ENCODE measurements at places on chromosomes 7 and 10.

DNA sequence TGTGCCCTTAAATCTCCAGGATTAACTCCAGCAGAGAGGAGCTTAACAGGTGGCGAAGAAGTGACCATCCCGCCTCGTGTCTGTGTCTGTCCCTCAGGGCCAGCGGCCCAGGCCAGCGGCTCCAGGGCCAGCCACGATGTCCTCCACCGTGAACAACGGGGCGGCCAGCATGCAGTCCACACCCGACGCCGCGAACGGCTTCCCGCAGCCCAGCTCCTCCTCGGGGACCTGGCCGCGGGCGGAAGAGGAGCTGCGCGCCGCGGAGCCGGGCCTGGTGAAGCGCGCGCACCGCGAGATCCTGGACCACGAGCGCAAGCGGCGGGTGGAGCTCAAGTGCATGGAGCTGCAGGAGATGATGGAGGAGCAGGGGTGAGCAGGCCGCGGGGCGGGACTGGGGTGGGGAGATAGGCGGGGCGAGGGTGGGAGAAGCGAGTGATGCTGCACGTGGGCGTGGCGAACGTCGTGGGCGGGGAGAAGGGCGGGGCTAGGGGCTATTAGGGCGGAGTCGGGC is 33.3 kb downstream of the SRRM3 start:
- DNase-seq, result peak; percentile 77

DNA sequence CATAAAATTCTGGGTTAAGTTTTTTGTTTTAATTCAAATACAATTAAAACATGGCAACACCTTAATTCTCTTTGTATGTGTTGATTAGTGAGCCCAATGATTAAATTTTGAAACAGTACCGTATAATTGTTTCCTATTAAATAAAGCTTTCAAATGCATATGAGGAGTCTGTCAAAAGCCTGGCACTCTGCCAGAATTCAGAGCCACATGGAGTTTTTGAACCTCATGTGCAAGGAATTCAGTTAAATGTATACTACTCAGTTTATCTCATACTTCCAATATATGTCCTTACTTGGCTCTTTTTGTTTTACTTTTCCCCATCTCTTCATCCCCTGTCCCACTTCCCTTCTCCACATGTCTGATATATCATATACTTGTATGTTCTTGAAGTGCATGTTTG is 165.6 kb upstream of the FAM3C start:
- no peak for DNase-seq

DNA sequence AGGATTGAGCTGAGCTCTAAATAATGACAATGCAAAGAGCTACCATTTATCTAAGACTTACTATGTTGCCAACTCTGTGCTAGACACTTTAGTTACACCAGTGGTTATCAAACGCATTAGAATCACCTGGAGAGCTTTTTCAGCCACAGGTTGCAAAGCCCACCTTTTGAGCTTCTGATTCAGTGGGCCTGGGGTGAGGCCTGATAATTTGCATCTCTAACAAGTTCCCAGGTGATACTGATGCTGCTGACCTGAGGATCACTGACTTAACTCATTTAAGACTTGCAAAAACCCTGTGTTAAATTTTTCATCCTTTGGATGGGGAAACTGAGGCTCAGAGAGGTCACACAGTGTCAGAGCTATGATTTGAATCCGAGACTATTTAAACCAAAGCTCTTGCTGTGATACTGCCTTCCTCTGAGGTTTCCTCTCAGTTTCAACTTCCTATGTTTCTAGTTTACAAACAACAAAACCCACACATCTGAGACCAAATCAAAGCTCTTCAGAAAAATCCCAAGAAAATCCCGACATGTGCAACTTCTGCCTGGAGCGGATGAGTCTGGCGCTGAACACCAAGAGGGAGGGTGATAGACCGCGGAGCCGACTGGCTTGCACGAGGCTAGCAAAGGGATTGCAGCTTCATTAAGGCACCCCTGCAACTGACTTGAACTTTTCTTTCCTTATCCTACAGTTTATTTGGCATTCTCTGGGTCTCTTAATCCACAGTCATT is 124.9 kb downstream of the CYP26A1 start:
- DNase-seq, result peak; percentile 96

DNA sequence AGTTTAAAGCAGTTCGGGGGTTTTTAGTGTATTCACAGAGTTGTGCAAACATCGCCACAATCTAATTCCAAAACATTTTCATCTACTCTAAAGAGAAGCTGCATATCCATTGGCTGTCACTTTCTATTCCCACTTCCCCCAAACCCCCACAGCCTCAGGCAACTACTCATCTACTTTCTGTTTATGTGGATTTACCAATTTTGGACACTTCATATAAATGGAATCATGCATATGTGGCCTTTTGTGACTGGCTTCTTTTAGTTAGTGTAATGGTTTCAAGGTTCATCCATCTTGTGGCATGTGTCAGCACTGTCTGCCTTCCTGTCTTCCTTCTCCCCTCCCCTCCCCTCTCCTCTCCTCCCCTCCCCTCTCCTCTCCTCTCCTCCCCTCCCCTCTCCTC is 78.5 kb upstream of the FZD1 start:
- peak; percentile 68 for DNase-seq

- peak; percentile 15 for DNase-seq
Observed at GRCh38 chr7:19439517-19439916, 269.3 kb downstream of the POLR1F start.

- DNase-seq, result no peak
Observed at GRCh38 chr7:137704723-137705122, 142.1 kb downstream of the DGKI start.

DNA sequence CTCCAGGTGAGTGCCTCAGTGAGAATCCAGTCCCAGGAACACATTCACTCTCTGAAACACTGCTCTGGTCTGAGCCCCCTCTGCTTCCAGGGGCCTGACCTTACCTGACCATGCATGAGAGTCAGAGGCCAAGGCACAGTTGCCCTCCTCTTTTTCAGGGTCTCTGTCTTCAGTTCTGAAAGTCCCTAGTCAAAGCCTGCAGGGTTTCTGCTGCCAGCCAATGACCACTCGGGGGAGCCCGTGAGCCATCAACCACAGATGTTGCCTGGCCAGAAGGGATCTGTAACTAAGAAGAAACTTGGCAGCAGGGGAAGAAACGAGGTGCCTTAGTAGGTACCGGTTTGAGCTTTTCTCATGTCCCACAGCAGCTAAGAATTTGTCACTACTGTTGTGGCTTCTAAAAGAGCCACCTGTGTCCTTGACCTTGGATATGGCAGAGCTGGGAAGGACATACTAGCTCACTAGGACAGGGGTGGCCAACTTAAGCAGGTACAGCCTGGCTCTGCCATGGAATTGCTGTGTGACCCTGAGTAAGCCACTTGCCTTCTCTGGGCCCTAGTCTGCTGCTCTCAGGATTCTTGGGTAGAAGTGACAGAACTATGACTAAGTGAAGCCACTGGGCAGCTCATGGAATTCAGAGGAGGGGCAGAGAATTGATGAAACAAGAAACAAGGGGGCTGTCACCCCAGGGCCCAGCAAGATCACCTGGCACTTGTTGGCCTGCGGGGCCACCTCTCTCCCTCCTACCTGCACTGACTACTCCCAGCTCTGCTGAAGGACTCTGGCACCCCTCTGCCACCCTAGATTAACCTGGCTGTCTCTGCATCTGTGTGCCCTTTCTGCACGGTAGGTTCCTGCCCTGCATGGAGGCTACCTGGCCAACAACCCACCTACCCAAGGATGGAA is 83.8 kb upstream of the GPR26 start:
- DNase-seq, result peak; percentile 71

- DNase-seq, result peak; percentile 25
Observed at GRCh38 chr10:132787495-132788179, 1.7 kb upstream of the NKX6-2 start.

DNA sequence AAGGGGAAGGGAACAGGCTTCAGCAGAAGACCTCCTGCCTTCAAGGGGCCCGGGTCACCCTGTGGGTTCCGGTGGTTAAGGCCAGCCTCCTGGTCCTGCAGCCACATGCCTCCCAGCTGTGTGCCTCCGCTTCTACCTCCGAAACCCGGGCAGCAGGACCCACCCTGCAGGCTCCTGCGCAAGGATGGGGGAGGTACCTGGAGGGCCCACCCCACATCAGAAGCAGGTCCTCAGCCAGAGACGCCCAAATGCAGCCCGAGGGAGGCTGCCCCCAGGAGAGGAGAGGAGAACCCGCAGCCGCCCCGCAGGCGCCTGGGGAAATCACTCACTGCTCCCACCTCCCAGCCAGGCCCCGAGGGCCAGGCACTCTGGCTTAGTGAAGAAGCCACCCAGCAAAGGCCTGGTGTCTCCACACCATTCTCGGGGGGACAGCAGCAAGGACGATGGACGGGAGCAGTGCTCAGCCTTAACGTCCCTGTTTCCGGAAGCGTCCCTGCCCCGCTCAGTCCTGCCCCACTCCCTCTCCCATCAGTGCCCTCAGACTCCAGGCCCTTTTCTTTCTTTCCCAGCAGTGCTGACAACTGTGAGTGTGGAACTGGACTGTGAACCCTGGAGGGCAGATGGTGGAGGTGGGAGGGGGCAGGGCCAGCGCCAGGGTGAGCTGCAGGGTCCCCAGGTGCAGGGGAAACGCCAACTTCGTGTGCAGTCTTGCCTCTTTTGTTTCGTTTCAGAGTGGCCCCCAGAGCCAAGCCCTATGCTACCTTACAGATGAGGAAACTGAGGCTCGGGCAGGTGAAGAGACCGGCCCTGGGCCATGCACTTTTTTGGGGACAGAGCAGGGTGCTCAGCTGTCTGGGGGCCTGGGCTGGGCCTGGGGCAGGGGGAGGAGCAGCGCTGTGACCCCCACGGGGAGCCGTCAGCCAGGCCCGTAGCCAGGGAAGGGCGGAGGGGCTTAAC is 138.0 kb downstream of the FAM53B start:
- DNase-seq, result no peak

GRCh38 chr10:48439031-48439430 is 132.6 kb downstream of the MAPK8 start:
- no peak for DNase-seq

DNA sequence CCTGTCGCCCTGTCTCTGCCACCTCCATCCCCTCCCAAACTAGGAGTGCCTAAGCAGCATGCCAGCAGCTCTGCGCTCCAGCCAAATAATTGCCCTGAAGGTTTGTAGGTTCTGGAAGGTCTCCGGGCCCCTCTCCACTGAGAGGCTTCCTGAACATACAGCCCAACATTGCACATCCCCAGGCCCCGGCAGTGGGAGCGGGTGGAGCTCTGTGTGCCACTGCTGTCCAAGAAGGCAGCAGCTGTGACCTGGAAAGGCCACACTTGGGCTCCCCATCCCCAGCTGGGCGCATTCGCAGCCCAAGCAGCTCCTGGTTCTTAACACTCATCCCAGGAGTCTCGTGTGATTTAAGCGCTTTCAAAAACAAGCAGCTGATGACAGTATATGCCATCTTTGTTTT is 95.7 kb downstream of the COL13A1 start:
- DNase-seq, result no peak

- no peak for DNase-seq
Observed at GRCh38 chr10:85610381-85611092, 756.1 kb downstream of the GRID1 start.

- no peak for DNase-seq
Observed at GRCh38 chr10:6044060-6044459, 18.1 kb downstream of the IL2RA start.

- DNase-seq, result no peak
Observed at GRCh38 chr7:6278749-6279310, 6.4 kb upstream of the CYTH3 start.

GRCh38 chr7:151491859-151492258 is 27.8 kb downstream of the RHEB start:
- DNase-seq, result peak; percentile 32

DNA sequence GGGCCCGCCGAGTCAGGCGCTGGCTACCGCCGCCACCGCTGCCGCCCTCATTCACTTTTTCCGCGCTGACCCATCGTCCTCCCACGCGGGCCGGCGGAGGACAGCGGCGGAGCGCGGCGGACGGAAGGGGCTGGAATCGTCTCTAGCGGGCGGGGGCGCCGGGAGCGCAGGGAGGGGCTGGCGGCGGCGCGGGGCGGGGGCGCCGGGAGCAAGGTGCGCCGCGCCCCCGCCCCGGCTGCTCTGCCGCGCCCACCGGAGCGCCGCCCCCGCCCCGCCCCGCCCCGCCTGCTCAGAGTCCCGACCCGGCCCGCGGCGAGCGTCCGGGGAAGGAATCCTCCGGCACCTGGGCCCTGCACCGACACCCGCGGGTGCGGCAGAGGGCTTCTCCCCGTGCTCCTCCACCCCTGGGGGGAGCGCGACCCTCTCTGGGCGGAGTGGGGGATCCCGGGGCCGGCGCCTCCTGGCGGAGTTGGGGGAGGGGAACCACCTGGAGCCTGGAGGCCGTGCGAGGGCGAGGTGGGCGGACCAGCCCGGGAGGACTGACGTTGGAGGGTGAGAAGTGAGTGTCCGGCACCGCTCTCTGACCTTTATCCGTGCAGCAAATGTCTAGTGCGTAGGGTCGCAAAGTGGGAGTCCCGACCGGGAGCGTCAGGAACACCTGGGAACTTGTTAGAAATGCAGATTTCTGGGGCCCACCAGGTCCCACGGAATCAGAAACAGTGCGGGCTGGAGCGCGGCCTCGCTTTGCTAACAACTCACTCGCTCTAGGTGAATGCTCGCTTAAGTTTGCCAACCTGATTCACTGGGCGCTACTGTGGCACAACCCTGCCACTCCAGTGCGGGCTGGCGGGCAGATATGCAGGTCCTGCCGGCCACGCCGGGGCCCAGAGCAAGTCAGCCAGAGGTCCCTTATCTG is at the start of gene COBL:
Gene COBL, minus strand, starts transcription at position 144 of the 916 bp plus-strand sequence. CDS start 176 bp downstream, outside the sequence.
- peak; percentile 26 for DNase-seq

DNA sequence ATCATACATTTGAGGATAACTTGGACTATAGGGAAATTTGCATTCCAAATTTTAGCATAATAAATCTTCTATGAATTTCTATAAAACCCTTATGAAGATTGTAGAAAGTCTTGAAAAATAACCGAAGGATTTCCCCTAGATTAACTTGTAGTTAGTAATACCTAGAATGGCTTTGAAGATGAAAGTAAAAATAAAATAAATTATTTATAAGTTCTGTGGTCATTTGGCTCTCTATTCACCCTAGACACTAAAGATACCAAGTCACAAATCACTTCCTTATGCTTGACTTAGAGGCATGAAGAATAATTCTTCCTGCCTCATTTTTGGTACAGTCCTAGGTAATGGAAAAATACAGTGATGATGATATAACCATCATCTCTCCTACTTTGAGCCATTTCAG is 79.3 kb downstream of the CSTF2T start:
- no peak for DNase-seq

DNA sequence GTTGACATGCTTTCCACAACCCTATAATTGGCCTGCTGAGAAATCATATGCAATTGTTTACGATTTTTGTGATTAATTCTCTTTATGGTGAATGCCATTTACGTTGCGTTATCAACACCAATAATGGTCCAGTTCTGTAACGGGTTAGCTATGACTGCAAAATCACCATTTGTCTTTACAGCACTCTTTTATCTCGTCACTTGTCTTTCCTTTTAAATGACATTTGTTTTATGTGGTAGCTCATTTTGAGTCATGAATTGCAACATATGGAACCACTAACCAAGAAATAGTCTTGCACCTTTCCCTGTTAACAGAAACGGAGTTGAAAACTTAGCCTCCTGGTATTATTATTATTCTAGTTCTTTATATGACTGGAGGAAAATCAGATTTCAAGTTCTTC is 3.1 kb upstream of the KIAA1217 start:
- no peak for DNase-seq

GRCh38 chr7:95687759-95688343 is 84.5 kb upstream of the DYNC1I1 start:
- DNase-seq, result peak; percentile 26
